ENCODE measurements at places on chromosomes 11 and 22.

GRCh38 chr11:118659953-118660680 is 19.3 kb downstream of the TREH start:
- DNase-seq: no peak

DNA sequence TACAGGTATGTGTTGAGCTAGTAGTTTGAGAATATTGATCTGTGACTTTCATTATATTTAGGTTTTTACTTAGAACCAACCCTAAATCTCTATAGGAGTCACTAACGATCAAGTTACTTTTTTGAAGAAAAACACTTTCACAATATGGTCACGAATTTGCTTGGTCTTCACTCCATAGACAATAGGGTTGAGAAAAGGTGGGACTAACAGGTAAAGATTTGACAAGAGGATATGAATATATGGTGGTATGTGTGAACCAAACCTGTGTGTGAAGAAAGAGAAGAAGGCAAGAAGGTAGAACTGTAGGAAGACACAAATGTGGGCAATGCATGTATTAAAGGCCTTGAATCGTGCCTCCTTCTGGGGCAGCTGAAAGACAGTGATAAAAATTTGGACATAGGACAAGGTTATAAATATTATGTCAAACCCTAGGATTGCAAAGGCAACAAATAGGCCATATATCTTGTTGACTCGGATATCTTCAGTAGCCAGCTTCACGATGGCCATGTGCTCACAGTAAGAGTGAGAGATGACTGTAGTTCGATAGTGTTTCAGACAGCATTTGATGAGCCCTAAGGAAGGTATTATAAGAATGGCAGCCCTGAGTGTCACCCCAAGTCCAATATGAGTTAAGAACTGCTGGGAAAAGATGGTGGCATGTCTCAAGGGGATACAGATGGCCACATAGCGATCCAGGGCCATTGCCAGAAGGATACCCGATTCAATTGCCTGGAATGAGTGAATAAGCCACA is 6.4 kb downstream of the OR52A5 start:
- no peak for DNase-seq

- no peak for DNase-seq
Measured at GRCh38 chr11:6300325-6300724, 20.0 kb downstream of the CAVIN3 start.

DNA sequence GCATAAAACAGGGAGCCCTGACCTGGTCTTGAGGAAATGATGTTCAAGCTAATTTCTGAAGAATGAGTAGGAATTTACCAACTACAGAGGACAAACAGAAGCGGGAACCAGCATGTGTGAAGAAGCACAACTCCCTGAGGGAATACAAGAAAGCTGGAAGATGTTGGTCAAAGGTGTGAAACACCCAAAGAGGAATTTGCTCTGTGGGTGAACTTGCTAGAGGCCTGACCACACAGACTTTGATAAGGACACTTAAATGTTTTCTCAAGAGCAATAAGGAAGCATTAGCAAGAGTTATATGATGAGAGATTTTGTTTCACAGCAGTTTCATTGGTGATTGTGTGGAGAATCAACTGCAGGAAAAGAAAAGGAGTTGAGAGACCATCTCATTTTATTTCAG is 17.6 kb downstream of the SLC5A12 start:
- DNase-seq: peak; percentile 41

- DNase-seq: peak; percentile 66
Measured at GRCh38 chr11:111736181-111736590, 30.0 kb downstream of the PPP2R1B start.

DNA sequence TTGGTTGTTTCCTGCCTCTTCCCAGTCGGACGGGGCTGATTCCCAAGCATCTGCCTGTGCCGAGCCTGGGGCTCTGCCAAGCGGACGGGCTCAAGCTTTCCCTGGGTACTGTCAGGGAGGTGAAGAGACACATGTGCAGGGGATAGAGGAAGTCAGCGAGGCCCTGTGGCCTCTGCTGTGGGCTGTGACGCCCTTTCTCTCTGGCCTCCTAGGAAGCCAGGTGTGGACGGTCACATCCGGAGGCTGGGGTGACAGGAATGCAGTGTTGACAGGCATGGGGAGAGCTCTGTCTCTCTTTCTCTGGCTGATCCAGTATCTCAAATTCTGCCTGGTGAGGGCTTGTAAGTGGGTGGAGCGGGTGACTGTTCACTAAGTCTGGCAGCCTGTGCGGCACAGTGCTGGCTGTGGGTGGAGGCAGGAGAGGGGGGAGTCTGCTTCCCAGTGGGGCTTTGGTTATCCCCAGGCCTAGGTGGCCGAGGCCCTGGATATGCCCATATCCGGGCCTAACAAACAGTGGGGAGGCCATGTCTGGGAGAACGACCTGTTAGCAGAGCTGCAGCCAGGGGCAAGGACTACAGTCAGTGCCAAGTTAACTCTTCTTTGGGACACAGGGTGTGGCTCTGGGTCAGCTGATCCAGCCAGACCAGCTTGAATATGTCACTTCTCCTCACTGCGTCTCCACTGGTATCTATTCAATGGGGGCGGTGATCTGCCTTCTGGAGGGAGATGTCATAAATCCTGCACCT is 1.9 kb downstream of the KCTD17 start:
- no peak for DNase-seq

GRCh38 chr22:44601189-44601588 is 100.8 kb upstream of the PRR5 start:
- DNase-seq: no peak

- no peak for DNase-seq
Measured at GRCh38 chr11:97888641-97889040, 1132.1 kb upstream of the CNTN5 start.

DNA sequence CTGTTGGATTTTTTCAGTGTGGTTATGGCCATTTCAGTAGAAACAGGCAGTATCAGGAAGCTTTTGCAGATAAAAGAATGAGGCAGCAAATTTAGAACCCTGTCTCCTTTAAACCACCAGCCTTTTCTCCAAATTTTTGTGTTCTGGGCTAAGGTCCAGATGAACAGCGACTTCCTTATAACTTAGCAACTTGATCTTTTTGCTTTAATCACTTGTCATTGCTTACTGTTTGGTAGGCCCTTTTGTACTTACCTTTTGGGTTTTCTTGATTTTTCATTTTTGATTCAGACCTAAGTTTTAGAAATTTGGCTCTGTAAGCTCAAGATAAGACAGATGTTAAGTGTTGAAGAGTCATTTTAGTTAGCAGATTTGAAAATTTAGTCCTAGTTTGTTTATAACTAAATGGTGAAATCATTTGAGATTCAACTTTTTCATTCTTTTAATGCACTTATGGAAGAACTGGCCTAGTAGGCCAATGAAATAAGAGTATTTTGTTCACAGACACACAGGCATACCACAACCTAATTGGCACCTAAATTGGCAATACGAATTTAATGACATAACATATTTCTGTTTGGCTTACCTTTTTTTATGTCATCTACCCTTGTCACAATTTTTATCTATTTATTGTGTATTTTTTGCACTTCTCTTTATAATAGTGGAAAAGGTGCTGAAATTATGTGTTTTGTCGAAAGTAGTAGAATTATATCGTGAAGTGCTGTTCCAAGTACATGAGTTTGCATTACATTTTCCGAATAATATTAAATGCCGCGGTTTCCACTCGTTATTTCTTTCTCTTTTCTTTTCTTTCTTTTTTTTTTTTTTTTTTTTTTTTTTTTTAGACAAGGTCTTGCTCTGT is 2.1 kb downstream of the RTN3 start:
- DNase-seq: no peak

- DNase-seq: no peak
Measured at GRCh38 chr22:37314315-37315074, 32.2 kb downstream of the CYTH4 start.

- DNase-seq: peak; percentile 39
Measured at GRCh38 chr11:128310676-128311445, 276.5 kb downstream of the ETS1 start.

DNA sequence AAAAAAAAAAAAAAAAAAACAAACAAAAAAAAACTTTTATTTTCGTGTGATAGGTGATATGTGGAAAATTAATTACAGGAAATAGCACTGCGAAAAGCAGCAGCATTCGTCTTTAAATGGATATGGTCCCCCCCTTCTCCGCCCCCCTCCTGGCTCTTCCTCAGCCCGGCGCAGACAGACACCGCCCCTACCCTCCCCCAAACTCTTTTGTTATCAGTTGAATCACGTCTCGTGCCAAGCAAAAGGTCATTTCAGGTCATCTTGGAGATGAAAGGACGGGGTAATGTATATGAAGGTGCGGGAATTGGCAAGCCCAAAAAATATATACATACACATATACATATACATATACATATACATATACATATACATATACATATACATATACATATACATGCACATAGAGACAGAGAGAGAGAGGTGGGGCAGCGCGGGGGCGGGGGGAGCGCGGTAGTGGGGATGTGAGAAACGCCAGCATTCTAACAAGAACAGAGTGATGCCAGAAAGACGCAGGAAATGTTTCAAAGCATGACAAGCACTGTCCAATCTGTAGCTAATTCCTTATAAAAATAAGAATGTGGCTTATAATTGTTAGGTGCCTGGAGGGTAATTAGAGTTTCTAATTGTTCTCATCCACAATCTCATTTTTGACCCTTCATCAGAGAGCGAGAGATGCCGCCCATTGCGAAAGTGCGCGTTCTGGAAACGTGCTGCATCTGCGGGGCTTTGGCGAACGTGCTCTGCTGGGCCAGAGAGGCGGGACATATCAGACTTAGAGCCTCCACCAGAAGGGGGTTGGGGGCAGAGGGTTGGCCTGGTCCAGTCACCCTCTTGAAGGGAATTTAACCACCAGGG is 214.5 kb upstream of the UBASH3B start:
- peak; percentile 2 for DNase-seq

DNA sequence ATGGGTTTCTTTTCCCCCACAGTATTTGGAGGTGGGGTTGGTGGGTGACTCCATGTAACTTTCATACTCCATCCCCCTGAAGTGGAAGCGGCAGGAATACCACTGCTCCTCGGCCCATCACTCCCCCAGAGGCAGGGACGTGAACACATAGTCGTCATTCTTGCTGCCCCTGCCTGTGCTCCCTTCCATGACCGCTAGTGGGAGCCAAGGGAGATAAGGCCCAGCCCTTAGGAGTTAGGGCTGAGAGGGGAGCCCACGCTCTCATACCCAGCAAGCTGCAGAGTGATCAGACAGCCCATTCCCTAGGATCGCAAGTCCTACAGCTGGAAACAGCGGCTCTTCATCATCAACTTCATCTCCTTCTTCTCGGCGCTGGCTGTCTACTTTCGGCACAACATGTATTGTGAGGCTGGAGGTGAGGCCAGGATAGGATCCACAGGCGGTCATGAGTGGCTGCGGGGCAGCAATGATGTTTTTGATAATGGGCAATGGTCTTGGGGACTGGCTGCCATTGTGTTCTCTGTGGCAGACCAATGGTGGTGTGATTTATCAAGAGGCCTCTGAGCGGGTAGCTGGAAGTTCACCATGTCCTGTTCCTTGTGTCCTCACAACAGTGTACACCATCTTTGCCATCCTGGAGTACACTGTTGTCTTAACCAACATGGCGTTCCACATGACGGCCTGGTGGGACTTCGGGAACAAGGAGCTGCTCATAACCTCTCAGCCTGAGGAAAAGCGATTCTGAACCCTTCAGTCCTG is 15.9 kb downstream of the RHOG start:
- DNase-seq: peak; percentile 34

DNA sequence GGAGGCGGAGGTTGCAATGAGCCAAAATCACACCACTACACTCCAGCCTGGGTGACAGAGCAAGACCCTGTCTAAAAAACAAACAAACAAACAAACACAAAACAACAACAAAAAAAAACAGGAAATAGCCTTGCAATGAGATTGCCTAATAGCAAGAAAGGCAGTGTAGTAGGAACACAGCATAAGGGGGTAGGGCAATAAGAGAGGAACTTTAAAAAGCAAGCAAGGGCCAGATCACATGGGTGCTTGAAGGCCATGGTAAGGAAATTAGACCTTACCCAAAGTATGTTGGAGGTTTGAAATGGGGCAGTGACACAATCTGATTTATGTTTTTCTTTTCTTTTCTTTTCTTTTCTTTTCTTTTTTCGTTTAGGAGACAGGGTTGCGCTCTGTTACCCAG is 34.7 kb upstream of the NRIP3 start:
- DNase-seq: no peak

- DNase-seq: no peak
Measured at GRCh38 chr11:71311176-71311925, 59.0 kb upstream of the SHANK2 start.

- peak; percentile 67 for DNase-seq
Measured at GRCh38 chr22:46798366-46799350, 36.2 kb downstream of the TBC1D22A start.

DNA sequence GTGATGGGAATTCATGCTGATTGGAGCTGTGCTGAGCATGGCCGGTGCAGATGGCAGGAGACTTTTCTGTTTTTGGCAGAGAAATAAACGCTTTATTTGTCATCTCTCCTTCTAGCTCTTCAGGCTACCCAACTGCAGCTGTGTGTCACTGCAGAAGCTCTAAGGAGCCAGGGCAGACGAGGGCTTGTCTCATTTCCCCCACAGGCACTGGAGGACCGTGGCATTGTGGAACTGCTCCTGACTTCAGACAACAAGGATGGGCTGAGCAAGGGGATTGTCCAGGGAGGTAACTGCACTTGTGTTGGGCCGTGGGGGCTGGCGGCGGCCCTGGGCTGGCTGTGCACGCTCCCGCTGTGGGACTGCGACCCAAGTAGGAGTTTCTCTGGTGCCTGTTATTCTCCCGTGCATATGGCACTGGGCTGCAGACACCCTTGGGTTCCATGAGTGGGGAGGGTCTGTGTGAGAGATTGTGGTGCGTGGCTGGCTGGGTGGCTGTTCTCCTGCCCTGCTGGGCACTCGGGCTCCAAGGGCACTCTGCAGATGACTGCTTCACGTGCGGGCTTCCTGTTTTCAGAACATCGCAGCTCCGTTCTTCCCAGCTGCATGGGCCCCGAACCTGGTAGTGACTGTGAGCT is 27.2 kb downstream of the GLB1L2 start:
- DNase-seq: no peak

DNA sequence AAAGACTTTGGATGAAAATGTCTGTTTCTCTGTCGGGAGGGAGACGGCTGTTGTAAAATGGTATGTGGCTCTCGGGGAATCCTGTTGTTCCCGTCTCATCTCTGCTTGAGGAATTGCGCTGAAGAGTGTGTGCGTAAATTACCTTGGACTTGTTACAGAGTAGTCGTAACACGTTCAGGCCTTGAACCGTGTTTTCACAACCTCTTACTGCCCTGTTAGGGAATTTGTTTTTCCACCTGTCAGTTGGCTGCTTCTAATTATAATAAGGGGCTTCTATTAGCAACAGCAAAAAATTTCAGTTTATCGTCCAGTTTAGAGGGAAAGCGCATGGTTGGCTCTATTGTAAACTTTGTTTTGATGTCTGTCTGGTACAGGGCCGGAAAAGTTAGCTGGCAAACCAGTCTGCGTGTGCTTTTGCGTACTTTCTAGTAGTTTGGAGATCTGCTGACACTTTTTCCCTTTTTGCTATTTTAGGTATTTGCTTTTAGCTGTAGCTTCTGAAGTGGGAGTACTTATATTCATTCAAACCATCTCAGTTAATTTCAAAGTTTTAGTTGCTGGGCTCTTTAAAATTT is 1.5 kb downstream of the HIPK3 start:
- DNase-seq: peak; percentile 64
